ENCODE measurements at places on chromosomes 12 and 14.

GRCh38 chr14:90624227-90624626, 192.0 kb downstream of the TTC7B start:
- no peak overlapping the region for H3K27ac ChIP-seq
- H3K27me3 ChIP-seq = no peaks in the 10 kb centered on the region
- peaks cover 46% of the 10 kb centered on the region for H3K4me1 ChIP-seq
- no peak for DNase-seq
- H3K4me3 ChIP-seq = no peak overlapping the region

DNA sequence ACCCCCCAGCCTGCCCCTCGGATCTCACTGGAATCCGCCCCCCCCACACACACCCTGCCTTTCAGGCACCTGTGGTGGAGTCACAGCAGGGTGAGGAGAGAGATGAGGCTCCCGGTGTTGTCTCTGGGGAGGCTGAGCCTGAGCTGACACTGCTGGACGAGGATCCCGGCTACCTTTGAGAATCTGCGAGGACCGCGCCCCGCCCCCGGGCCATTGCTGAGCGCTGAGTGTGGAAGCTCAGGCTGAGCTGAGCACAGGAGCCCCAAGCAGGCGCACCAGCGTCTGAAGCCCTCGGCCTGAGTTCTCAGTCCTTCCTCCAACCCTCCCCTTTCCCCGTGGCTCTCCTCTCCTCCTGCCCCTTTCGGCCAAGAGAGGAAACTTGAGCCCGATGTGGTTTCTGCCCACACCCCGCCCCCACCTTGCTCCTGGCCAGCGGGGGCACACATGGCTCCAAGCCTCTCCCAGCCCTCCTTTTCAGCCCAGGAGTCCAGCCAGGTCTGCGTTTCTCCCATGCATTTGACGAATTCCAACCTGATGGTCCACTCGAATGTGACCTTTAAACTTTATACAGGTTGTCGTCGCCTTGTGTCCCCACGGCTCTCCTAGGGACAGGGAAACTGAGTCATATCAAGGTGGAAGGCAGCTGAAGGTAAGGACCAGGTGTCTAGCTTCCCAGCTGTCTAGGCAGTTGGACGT, at the start of gene NFE2:
NFE2 (minus strand) TSS at position 284 of the 696 bp plus-strand sequence. CDS start 5,767 bp downstream, outside the sequence.
- DNase-seq = peak; percentile 59
- no peaks in the 10 kb centered on the region for H3K36me3 ChIP-seq
- H3K4me3 ChIP-seq = peak within 1 kb of the TSS; percentile 21
- peaks cover 15% of the 10 kb centered on the region for H3K4me1 ChIP-seq
- H3K27ac ChIP-seq = no peak within 1 kb of the TSS

GRCh38 chr12:54368025-54368708, 3.9 kb upstream of the GPR84 start:
- H3K4me3 ChIP-seq = no peak overlapping the region
- H3K27me3 ChIP-seq = no peaks in the 10 kb centered on the region
- peak overlapping the region; percentile 80 for H3K27ac ChIP-seq
- peaks cover 50% of the 10 kb centered on the region for H3K4me1 ChIP-seq
- H3K36me3 ChIP-seq = peaks cover 10% of the 10 kb centered on the region

DNA sequence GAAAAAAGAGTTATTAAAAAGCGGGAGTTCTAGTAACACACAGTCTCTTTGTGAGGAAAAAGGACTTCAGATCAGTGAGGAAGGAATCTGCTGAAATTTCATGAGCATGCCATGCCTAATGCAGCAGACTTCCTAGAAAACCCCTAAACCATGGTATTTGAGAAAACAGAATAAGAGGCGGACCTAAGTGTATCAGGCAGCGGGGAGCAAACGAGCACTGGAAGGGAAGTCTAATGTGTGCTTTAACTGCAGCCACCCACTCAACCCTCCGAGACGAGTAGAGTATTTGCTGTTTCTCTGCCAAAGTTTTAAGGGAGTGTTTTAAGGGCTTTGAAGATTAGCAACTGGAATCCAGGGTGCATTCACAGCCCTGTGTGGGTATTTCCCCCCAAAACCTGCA, 36.5 kb downstream of the ACADS start:
- no peaks in the 10 kb centered on the region for H3K27me3 ChIP-seq
- H3K27ac ChIP-seq = peak overlapping the region; percentile 96
- H3K36me3 ChIP-seq = peaks cover 62% of the 10 kb centered on the region
- H3K4me1 ChIP-seq = peaks cover 35% of the 10 kb centered on the region

- H3K4me1 ChIP-seq = no peaks in the 10 kb centered on the region
- H3K36me3 ChIP-seq = no peaks in the 10 kb centered on the region
- DNase-seq = no peak
Measured at GRCh38 chr12:24730489-24730896, 218.4 kb downstream of the BCAT1 start.

Data from muscle of leg (tissue), 16 donors.